ENCODE measurements at places on chromosomes 6 and 20.

GRCh38 chr20:31842471-31843157 is 2.8 kb downstream of the FOXS1 start:
- no peak for DNase-seq

- no peak for DNase-seq
These were observed 110.6 kb downstream of the UBE3D start for GRCh38 chr6:82954937-82955577.

GRCh38 chr6:33886673-33887144 is 82.9 kb upstream of the MLN start:
- no peak for DNase-seq

DNA sequence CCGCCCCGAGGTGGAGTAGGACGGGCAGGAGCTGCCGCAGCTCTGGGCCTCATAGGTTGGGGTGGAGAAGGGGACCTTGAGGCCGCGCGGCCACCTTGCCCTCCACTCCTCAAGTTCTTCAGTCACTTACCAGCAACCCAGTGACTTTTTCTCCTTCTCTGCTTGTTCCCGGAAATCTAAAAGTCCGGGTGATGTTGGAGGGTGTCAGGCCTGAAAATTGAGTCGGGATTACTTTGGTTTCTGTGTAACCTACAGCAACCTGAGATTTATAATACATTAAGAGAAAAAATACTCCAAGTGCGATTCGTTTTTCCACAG is 338 bp downstream of the RWDD1 start:
- no peak for DNase-seq

DNA sequence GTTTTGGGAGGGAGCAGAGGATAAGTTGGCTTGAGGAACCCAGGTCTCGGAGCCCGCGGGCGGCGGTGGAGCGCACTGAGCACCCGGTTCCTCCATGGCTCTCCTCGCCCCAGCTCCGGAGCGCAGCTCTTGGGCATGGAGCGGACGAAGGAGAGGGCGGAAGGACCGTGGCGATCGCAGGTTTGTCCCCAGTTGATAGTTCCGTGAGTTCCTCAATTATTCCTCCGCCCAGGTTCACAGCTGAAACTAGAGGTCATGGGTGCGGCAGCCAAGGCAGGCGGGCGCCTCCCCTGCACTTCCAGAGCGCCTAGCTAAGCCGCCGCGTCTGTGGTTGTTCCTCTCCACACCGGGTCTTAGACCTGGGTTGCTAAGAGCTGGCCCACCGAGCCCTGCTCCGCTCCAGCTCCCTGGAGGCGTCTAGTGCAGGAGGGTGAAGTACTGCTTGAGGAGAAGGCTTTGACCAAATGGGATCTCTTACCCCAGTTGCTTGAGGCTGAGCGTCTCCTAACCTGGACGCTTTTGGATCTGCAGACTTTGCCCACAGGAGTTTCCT is at the start of gene HTR1B:
TSS of gene HTR1B (minus strand) at position 184 of the 553 bp plus-strand sequence. CDS start at position 96, 88 bp downstream.
- no peak for DNase-seq

DNA sequence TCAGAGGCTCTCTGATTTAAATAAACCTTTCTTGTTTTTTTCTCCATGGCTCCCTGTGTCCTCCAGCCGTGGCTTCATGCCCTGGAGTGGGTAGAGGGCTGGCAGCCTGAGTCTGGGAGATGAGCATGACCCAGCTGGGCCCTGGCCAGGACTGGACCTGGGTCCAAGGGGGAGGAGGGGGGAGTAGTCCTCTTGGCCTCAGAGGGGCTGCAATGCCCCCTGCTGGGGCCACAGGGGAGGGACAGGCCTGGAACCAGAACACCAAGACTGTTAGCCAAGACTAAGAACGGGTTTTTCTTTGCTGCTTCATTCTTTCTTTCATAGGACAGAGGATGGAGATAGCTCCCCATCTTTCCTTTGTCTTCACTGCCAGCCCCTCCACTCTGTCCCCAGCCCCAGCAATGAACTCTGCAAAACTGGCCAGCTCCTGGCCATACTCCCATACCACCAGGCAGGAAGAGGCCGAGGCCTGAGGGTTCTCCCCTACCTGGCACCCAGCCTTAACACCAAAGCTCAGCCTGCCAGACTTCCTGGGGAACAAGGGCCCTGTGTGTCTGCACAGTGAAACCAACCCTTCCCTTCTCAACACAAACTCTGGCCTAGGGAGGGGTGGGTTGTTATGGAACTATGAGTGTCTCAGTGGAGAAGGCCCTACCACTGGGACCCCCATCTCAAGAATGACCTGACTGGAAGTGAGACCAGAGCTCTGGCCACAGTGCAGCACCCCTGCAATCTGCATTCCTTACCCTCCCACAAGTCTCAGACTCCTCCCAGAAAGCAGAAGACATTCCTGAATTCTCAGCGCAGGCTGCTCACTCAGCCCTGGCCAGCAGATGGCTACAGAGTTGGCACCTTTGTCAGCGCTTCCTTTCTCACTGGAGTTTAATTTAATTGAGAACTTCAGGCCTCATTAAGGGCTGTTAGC is 11.0 kb downstream of the SLC29A1 start:
- no peak for DNase-seq

GRCh38 chr20:52410182-52410647 is 218.6 kb upstream of the ZFP64 start:
- DNase-seq, result peak; percentile 94
